ENCODE measurements at places on chromosomes 2 and 18. TPM values are rescaled to one million over a fixed set of nuclear protein-coding genes. Genes with fewer than 3 reads are reported as not detected.

The DPYSL5 gene
- total RNA-seq, result not detected

The IL1RN gene
- total RNA-seq, result not detected

The MEIS1 gene
- total RNA-seq, result 11.1 TPM

The ASNSD1 gene
- 72.4 TPM for total RNA-seq

The ACVR1 gene
- total RNA-seq, result 60.1 TPM

The MCEE gene
- total RNA-seq, result 21.8 TPM

The IL1RL2 gene
- 3.7 TPM for total RNA-seq

Measured in articular chondrocyte of knee joint (primary cell).